Suppressor macrophage treated with lipopolysaccharide for 4 hours (primary cell): ENCODE measurements at places on chromosomes 3 and 15.

DNA sequence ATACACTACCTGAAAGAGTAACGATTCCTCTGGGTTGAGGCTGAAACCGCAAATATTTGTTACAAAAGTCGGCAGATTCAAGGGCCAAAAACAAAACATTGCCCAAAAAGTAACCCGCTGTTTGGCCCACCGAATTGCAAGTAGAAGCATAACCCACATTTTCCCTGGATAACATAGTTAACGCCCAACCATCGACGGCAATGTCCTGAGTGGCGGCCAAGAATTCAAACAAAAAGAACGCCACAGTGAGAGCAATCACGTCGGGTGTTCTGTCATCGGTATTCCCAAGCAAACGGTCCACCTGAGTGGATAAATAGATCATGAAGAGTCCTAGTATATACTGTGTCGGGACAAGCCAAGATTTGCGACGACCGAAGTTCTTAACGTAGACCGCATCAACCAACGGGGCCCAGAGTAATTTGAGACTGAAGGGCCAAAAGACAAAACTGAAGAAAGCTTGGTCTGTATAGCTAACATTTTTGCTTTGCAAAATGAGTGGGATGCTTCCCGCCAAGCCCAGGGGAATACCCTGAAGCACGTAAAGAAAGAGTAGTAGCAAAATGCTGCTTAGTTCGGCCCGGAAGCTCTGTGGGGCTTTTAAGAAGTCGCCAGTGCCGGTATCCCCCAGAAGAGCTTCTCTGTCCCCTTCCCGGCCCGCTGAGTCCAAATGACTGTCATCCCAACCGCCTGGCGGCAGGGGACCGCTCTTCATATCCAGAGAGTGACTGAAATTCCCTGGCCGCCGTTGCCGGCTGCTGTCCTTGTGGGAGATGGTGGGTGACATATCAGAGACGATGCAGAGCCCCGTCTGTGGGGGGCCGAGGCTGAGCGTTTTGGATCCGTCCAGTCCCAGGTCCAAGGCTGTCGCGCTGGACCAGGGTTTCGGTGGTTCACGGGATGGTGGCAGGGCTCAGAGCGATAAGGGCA is 750 bp downstream of the SLC33A1 start:
- peak; percentile 52 for DNase-seq

- no peak for DNase-seq
These were observed 360.5 kb downstream of the EPHA3 start for GRCh38 chr3:89467898-89468363.

DNA sequence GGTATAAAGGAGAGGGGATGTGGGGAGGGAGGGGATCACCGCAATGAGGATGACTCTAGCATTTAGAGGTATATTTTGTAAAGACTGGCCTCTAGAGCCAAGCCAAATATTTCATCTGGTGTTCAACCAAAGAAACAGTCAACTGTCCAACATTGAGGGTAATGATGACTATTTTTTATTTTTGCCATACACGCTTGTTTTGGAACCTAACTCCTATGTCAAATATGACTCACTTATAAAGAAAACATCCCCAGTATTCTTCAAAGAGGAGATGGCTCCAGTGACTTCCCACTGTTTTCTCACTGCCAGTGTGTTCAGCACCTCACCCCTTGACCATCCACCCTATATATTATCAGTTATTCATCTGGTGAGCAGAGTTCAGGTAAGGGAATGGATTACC is 77.3 kb downstream of the WNT5A start:
- DNase-seq = no peak

DNA sequence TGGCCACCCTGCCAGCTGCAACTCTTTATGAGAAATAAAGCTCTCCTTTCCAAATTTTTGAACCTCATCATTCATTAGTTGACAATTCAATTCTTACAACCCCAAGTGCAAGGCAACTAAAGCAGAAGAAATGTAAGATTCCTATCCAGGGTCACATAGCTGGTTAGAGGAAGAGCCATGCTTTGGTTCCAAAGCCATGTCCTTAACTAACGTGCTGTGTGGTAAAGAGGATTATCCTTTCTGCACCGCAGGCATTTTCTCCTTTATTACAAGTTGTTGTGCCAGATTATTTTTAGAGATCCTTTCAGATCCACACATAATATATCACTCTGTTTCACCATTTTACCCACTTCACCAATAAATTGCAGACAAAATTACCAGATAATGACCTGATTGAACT is 36.5 kb downstream of the TM4SF18 start:
- DNase-seq = no peak

- no peak for DNase-seq
These were observed 45.2 kb downstream of the CDAN1 start for GRCh38 chr15:42691770-42692169.

DNA sequence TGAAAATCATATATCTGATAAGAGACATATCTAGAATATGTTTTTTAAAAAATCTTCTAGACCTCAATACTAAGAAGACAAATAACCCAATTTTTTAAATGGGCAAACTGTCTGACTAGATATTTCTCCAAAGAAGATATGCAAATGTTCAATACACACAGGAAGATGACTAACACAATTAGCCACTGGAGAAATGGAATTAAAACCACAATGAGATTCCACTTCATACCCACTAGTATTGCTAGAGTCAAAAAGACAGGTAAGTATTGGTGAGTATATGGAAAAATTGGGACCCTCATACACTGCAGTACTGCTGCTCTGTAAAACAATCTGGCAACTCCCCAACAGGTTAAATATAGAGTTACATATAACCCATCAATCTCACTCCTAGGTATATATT is 33.1 kb upstream of the TOPAZ1 start:
- DNase-seq = no peak

DNA sequence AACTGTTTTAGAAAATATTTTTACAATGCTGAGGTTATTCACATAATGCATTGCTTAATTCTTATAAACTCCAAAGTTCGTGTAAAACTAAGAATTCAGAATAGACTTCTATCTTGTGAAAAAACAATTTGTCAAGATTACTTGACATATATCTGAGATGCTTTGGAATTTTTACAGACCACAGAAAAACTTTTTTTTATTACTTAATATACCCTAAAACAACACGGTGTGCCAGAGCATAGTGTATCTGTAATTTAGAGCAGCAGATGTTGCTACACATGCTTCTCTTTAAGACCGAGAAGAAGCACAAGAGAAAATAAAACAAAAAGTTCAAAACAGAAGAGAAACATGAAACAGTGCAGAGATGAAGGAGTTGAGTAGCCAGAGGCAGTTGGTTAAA is 26.4 kb downstream of the ASB7 start:
- DNase-seq = no peak
